Uterus (tissue), 4 donors: ENCODE measurements at places on chromosomes 2 and 18.
A peak's percentile ranks its signal among the peaks of the same experiment; 100 is the strongest.

GRCh38 chr2:212619954-212620353 lies 81.4 kb upstream of the ERBB4 start:
- H3K27ac ChIP-seq = no peak overlapping the region
- no peaks in the 10 kb centered on the region for H3K4me1 ChIP-seq
- no peaks in the 10 kb centered on the region for H3K36me3 ChIP-seq
- no peaks in the 10 kb centered on the region for H3K27me3 ChIP-seq
- no peak overlapping the region for H3K4me3 ChIP-seq
- DNase-seq = no peak

- no peaks in the 10 kb centered on the region for H3K27me3 ChIP-seq
- no peak for DNase-seq
- H3K4me1 ChIP-seq = no peaks in the 10 kb centered on the region
- no peaks in the 10 kb centered on the region for H3K36me3 ChIP-seq
Measured at GRCh38 chr2:171629113-171629512, 58.2 kb upstream of the DYNC1I2 start.

DNA sequence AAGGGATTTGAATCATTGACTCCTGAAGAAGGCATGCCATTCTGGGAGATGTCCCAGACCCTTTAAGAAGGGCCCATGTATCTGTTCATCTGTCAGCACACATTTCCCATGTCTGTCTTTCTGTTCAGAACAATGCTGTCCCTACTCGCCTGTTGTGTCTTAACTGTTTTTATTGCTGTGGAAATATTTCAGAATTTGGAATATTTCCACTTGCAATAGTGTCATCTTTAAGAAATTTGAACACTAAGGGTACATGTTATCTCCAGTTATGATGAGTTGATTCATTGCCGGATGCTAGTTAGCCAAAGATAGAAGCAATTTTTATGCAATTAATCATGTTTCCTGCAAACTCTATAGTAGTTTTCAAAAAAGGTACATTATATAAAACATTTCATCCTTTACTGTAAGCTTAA lies 36.9 kb upstream of the NT5C1B start:
- no peaks in the 10 kb centered on the region for H3K36me3 ChIP-seq
- peaks cover 3% of the 10 kb centered on the region for H3K4me1 ChIP-seq
- H3K4me3 ChIP-seq = no peak overlapping the region

- no peak overlapping the region for H3K27ac ChIP-seq
- DNase-seq = no peak
- H3K4me1 ChIP-seq = no peaks in the 10 kb centered on the region
- no peaks in the 10 kb centered on the region for H3K27me3 ChIP-seq
- no peak overlapping the region for H3K4me3 ChIP-seq
Measured at GRCh38 chr2:99987160-99987559, 155.2 kb downstream of the AFF3 start.

- H3K4me3 ChIP-seq = no peak overlapping the region
- H3K27me3 ChIP-seq = no peaks in the 10 kb centered on the region
- no peak for DNase-seq
Measured at GRCh38 chr18:4639628-4640310, 184.7 kb upstream of the DLGAP1 start.

DNA sequence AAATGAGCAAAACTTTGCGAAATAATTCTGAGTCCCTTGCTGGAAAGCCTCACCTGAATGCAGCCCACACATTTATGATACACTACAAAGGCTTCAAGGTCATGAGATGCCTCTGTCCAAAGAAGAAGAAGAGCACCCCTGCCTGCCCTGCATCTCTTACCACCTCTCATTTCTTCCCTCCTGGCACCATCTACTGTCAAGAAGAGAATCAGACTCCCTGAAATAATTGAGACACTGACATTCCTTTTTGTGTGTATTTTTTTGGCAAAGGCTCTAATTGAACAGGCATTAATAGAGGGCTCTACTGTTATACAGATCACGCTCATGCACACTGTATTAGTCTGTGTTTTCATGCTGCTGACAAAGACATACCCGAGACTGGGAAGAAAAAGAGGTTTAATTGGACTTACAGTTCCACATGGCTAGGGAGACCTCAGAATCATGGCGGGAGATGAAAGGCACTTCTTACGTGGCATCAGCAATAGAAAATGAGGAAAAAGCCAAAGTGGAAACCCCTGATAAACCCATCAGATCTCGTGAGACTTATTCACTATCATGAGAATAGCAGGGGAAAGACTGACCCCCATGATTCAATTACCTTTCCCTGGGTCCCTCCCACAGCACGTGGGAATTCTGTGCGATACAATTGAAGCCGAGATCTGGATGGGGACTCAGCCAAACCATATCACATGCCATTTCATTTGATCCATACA lies 176.3 kb downstream of the ALPK2 start:
- no peak for DNase-seq
- no peaks in the 10 kb centered on the region for H3K36me3 ChIP-seq
- no peak overlapping the region for H3K4me3 ChIP-seq
- H3K4me1 ChIP-seq = no peaks in the 10 kb centered on the region
- no peak overlapping the region for H3K27ac ChIP-seq

DNA sequence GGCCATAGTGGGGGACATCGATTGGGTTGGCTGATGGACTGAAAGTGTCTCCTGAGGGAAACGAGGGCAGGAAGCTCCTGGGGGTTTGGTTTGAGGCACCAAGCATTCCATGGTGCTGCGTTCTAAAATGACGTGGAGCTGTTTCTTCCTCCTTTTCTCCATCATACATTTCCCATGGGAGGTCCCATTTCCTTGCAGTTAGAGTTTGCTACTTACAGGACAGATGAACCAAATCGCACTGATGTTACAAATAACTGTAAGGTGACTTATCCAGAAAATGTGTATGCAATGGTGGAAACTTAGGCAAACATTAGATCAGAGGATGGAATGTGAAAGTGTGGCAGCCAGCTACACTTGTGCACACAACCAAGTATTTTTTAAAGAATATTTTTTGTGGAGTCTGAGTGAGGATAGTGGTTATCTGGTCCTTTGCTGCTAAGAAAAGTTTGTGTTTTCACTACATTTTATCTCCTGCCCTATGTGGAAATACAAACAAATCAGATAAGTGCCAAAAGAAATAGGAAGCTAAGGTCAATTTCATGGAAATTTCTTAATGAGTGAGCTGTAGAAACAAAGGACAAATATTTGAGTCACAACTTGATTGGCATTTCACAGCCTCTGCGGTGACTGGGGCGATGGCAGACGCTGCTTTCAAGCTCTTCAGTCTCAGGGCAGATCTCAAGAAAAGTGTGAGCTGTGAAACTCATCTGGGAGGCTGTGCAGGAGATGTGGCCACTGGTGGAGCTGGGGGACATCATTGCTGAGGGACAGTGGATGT lies 256.2 kb downstream of the TSN start:
- H3K36me3 ChIP-seq = no peaks in the 10 kb centered on the region
- no peak for DNase-seq
- H3K4me1 ChIP-seq = no peaks in the 10 kb centered on the region
- H3K4me3 ChIP-seq = no peak overlapping the region
- no peaks in the 10 kb centered on the region for H3K27me3 ChIP-seq

- no peaks in the 10 kb centered on the region for H3K27me3 ChIP-seq
- H3K36me3 ChIP-seq = no peaks in the 10 kb centered on the region
- H3K27ac ChIP-seq = no peak overlapping the region
- no peak for DNase-seq
- no peaks in the 10 kb centered on the region for H3K4me1 ChIP-seq
- no peak overlapping the region for H3K4me3 ChIP-seq
Measured at GRCh38 chr2:11597538-11598225, 63.8 kb downstream of the GREB1 start.

DNA sequence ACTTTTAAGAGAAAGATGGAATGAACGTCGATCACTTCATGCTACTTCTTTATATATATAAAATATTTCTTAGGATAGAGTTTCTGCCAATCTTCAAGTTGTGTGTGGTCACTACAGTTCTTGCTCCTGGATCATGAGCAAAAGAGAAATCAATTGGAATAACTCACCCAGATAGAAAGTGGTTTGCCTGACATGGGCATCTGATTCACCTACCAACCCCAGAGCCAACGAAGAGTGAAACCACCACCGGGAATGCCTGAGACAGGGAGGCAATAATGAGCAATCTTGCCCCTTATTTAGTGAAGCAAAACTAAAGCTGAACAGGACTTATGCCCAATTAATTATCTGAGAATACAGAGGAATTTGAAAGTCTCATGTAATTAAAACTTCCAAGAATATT lies 250.2 kb upstream of the REG3G start:
- no peak for DNase-seq
- H3K4me3 ChIP-seq = no peak overlapping the region
- no peak overlapping the region for H3K27ac ChIP-seq
- H3K27me3 ChIP-seq = no peaks in the 10 kb centered on the region

DNA sequence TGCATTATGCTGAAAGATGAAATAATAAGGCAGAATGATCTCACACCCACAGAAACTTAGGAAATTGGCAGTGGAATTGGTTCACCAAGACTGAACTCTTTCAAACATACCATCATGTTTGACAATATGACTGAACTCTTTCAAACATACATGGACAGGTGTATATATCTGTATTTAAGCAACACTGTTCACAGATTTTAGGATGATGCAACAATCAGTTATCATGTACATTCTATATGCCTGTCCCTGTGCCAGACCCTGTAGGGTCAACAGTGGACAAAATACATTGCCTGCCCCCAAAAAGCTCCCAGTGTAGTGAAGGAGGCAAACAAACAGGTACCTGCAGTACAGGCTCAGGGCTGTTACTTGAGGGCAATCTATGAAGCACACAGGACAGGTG lies 2.9 kb upstream of the REV1 start:
- H3K4me3 ChIP-seq = no peak overlapping the region
- no peak overlapping the region for H3K27ac ChIP-seq
- DNase-seq = no peak
- no peaks in the 10 kb centered on the region for H3K4me1 ChIP-seq

- no peaks in the 10 kb centered on the region for H3K4me1 ChIP-seq
- H3K27ac ChIP-seq = no peak overlapping the region
- H3K27me3 ChIP-seq = no peaks in the 10 kb centered on the region
- no peak for DNase-seq
- no peaks in the 10 kb centered on the region for H3K36me3 ChIP-seq
Measured at GRCh38 chr2:147688242-147688641, 156.6 kb upstream of the ACVR2A start.

DNA sequence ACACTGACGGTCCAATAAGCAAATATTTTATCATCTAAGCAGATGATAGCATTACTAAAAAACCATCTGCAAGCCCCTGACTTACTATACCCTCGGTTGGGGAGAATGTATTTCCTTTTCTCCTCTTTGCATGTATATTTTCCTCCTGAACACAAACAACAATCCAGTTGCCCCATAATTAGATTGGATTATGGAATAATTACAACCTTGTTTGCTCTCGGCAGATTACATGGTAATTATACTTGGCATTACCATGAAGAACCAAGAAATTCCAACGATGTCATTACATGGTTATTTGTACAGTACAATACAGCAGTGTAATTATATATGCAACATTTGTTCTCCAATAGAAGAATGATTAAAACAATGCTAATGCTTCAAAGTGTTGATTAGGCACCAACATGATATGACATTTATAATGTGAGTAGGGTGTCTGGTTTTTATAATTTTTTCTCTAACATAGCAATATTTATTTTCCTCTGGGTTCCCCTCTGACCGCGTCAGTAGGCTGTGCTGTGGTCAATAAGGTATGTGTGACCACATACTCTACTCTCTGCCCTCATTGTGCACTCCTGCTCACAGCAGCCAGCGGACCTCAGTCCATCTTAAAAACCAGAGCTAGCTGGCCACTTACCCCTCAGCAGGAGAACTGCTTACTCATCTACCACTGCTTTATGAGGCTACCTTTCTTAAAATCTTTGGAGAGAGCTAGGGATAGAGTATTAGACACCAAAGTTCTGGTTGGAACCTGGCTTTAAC lies 176.1 kb downstream of the INSIG2 start:
- H3K27ac ChIP-seq = no peak overlapping the region
- no peak for DNase-seq
- H3K4me3 ChIP-seq = no peak overlapping the region
- H3K36me3 ChIP-seq = no peaks in the 10 kb centered on the region
- no peaks in the 10 kb centered on the region for H3K27me3 ChIP-seq
- no peaks in the 10 kb centered on the region for H3K4me1 ChIP-seq

DNA sequence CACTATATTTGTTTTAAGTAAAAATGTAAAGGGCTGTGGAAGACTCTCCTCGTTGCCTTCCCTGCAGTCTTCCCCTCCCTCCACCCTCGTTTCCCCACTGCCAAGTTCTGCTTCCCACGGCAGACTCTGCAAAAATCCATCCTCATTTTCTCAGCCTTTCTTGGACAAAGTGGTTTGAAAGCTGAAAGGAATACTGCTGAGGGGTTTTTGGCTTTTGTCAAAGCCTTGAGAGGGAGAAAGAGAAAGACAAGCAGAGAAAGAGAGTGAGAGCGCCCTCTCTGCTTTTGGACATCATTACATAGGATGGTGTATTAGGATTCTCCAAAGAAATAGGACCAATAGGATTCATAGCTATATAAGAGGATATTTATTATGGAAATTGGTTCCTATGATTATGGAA lies 455.9 kb upstream of the SOX11 start:
- H3K27me3 ChIP-seq = no peaks in the 10 kb centered on the region
- DNase-seq = no peak
- H3K4me1 ChIP-seq = no peaks in the 10 kb centered on the region
- H3K4me3 ChIP-seq = no peak overlapping the region
- no peaks in the 10 kb centered on the region for H3K36me3 ChIP-seq

DNA sequence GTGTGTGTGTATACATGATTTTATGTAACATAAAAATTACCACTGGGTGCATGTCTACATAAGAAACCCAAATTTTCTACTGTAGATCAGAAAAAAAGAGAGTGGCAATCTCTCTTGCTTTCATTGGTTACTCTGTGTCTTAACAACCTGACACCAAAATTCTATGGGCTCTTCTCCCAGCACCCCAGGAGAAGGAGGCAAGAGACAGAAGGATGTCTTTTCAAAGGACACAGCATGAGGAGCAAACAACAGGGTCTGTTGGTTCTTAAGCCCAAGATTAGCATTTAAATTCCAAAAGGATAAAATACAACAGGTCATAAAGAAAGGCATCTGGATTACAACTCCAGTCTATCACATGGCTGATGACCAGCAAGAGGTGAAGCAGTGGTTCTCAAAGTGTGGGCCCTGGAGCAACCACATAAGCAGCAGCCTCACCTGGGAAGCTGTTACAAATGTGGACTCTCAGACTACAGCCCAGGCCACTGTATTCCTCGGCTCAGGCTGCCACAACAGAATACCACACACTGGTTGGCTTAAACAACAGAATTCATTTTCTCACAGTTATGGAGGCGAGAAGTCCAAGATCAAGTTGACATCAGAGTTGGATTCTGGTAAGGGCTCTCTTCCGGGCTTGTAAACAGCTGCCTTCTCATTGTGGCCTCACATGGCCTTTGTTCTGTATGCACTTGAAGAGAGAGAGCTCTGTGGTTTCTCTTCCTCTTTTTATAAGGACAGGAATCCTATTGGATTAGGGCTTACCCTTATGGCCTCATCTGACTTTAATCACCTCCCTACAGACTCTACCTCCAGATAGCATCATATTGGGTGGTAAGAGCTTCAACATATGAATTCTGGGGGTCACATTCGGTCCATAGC lies 79.8 kb upstream of the RNF152 start:
- no peak overlapping the region for H3K4me3 ChIP-seq
- peak overlapping the region; percentile 51 for H3K27ac ChIP-seq
- DNase-seq = no peak
- no peaks in the 10 kb centered on the region for H3K27me3 ChIP-seq
- H3K4me1 ChIP-seq = no peaks in the 10 kb centered on the region

- no peak overlapping the region for H3K4me3 ChIP-seq
- H3K36me3 ChIP-seq = no peaks in the 10 kb centered on the region
- H3K27ac ChIP-seq = no peak overlapping the region
- no peaks in the 10 kb centered on the region for H3K27me3 ChIP-seq
- no peak for DNase-seq
Measured at GRCh38 chr2:9033385-9034168, 30.1 kb upstream of the MBOAT2 start.

- H3K27ac ChIP-seq = no peak overlapping the region
- no peaks in the 10 kb centered on the region for H3K4me1 ChIP-seq
- no peaks in the 10 kb centered on the region for H3K27me3 ChIP-seq
- DNase-seq = no peak
- H3K36me3 ChIP-seq = no peaks in the 10 kb centered on the region
Measured at GRCh38 chr18:47143899-47144485, 6.3 kb downstream of the HDHD2 start.
